GM12892 (cell line): ENCODE measurements at places on chromosomes 12 and 14.

GRCh38 chr12:45651029-45651428 is 78.5 kb upstream of the ARID2 start:
- DNase-seq = no peak

GRCh38 chr14:47490353-47490752 is 185.1 kb downstream of the MDGA2 start:
- no peak for DNase-seq

DNA sequence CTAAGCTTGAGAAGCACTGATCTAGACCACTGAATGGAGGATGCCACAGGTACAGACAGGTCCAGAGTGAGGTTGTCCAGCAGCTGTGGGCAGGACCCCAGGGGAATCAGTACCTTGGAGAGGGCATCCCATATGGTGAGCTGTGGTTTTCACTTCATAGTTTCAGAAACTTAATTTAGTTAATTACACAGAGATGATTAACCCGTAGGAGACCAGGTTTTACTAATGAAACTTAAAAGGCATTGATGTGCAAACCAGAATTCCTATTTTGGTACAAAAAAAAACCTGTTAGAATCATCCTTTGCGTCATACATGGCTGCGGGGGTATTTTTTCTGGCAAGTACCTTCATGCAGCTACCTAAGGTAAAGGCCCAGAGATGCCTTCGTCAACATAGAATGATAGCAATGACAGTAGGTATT is 159.3 kb downstream of the DACT1 start:
- no peak for DNase-seq

DNA sequence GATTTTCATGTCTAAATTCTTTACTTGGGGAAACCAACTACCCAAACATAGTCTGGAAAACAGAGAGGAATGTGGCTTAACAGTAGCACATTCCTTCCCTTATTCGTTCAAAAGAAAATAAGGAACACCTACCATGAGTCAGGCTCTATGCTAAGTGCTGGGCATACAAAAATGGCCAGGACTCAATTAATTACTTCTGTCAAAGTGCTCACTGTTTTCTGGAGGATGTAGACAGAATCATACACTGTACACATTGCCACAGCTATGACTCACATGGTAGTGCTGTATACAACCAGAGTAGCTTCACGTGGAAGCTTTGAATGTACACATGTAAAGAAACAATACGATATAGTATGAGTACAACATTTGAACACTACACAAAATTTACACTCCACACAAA is 50.1 kb downstream of the SLC25A21 start:
- DNase-seq = no peak

GRCh38 chr12:41437563-41437962 is 249.4 kb downstream of the PDZRN4 start:
- DNase-seq = no peak

GRCh38 chr12:128450810-128451209 is 183.8 kb downstream of the TMEM132C start:
- no peak for DNase-seq
